ENCODE measurements at places on chromosomes 16 and 17.

DNA sequence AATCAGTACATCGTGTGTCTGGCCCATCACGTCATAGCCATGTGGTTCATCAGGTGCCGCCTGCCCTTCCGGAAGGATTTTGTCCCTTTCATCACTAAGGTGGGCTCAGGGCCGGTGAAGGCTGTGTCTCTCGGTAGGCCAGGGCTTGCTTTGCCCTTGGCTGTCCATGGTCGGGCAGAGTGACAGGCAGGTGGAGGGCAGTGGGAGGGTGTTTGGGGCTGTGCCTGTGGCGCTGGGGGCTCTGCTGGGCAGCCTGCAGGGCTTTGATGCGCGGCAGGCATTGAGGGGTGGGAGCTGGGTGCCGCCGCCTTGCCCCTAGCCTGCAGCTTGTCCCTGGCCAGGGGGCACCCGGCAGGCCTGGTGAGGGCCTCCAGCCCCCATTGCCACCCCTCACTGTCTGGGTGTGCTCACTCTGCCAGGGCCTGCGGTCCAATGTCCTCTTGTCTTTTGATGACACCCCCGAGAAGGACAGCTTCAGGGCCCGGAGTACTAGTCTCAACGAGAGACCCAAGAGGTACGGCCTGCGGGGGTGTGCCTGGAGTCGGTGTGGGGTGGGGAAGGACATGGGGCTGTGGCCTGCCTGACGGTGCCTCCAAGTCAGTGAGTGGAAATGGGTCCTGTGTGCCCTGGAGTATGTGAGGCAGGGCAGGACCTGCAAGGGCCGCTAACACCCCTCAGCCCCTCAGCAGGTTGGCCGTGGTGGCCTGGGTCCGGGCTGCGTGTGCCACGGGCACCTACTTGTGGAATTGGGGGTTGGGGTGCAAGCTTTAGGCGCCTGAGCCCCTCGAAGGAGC is 28.5 kb downstream of the TSC2 start:
- DNase-seq, result no peak

GRCh38 chr17:4539576-4540223 is 15.5 kb downstream of the MYBBP1A start:
- DNase-seq, result no peak

DNA sequence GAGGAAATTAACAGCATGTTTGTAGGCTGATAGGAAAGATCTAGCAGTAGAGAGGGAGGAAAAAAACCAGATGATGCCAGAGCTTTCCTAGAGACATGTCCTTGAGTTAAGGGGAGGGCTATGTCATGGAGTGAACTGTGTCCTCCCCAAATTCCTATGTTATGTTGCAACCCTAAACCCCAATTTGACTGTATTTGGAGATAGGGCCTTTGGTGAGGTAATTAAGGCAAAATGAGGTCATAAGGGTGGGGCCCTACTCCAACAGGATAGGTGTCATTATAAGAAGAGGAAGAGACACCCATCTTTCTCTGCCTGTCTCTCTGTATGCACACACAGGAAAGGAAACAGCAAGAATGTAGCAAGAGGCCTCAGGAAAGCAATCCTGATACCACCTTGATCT is 195.3 kb upstream of the AXIN2 start:
- DNase-seq, result no peak

- no peak for DNase-seq
These were observed 2.3 kb downstream of the GALK1 start for GRCh38 chr17:75762513-75763268.

- no peak for DNase-seq
These were observed 441.1 kb upstream of the MON1B start for GRCh38 chr16:76749780-76750375.

- DNase-seq, result no peak
These were observed 2.5 kb downstream of the SEZ6 start for GRCh38 chr17:29003289-29003688.

DNA sequence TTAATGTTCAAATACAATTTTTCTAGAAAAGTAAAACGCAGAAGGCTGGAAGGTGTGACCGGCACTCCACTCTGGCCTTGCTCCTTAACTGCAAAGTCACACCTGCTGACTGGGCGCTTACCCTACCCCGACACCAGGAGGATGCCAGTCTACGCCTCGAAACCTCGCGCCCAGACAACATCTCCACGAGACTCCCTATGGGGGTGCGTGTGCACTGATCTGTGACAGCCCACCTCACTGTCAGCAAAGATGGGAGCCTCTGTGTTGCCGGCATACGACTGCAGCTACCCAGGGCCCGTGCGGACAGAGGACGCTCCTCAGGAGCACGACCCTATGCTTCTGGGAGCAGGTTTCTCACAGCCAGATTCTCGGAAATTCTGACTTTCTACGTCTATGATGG is 26.1 kb downstream of the MAP1LC3B start:
- no peak for DNase-seq

- no peak for DNase-seq
These were observed 5.2 kb upstream of the MRPL38 start for GRCh38 chr17:75909812-75910274.

GRCh38 chr17:43341715-43342588 is 56.8 kb upstream of the ARL4D start:
- no peak for DNase-seq

GRCh38 chr16:1180549-1181403 is 27.9 kb downstream of the CACNA1H start:
- DNase-seq, result no peak

GRCh38 chr16:65119435-65119834 is 2.4 kb downstream of the CDH11 start:
- DNase-seq, result no peak

DNA sequence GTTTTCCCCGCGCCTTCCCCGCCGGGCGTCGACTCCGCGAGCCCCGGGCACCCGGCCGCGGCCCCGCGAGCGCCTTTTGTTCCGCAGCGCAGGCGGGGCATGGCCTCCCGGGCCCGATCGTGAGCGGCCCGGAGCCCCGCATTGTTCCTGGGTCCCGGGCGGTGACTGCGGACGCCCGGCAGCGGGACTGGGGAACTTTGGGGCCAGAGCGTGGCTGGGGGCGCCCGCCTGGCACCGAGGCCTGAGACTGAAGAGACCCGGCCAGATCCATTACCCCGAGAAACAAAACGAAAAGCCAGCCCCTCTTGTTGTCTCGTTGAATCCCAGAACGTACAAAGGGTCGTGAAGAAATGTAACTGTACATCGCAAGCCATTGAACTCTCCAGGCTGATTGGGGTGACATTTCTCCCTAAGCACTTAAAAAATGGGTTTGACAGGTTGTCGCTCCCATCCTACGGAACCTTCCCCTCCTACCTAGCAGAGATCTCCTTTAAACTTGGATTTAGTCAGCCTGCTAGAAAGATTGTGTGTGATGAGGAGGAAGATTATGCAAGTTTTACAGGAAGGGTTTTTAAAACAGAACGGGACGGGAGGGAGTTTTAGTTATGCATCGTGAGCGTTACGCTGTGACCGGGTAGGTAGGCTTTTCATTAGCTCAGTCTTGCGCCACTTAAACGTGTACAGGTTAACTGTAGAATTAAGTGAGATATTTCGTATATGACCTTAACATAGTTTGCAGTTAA is 825 bp downstream of the METTL9 start:
- peak; percentile 13 for DNase-seq

DNA sequence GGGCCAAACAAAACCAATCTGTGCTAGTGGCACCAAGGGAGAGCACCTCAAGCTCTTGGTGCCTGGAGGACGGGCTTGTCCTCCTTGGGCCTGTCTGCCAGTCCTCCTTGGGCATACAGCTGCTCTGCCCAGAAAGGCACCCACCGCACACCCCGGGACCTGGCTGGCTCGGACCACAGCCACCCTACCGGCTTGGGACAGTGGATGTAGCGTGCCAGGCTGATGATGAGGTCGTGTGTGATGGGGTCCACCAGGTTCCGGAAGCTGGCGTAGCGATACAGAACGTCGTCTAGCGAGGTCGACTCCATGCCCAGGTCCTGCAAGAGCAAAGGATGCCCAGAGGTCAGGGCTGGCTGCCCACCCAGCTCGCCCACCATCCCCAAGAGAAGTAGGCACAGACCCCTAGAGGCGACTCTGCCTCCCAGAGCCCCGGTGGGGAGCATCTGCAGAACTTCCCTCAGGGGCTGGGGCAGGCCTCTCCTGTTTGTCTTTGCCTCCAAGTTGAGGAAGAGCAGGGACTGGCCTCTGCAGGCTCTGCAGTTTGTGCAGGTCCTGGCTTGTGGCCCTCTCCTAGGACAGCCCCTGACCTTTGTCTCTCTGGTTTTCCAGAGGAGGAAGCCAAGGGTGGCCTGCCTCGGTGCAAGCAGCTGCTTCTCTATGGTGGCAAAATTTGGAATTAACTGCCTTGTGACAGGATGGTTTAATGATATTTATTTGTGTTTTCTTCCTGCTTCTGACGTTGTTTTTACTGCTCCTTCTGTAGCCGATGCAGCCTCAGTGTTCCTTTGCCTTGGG is 29.7 kb downstream of the LRRC75A start:
- no peak for DNase-seq

- peak; percentile 26 for DNase-seq
These were observed 744 bp downstream of the CMIP start for GRCh38 chr16:81445143-81445961.

DNA sequence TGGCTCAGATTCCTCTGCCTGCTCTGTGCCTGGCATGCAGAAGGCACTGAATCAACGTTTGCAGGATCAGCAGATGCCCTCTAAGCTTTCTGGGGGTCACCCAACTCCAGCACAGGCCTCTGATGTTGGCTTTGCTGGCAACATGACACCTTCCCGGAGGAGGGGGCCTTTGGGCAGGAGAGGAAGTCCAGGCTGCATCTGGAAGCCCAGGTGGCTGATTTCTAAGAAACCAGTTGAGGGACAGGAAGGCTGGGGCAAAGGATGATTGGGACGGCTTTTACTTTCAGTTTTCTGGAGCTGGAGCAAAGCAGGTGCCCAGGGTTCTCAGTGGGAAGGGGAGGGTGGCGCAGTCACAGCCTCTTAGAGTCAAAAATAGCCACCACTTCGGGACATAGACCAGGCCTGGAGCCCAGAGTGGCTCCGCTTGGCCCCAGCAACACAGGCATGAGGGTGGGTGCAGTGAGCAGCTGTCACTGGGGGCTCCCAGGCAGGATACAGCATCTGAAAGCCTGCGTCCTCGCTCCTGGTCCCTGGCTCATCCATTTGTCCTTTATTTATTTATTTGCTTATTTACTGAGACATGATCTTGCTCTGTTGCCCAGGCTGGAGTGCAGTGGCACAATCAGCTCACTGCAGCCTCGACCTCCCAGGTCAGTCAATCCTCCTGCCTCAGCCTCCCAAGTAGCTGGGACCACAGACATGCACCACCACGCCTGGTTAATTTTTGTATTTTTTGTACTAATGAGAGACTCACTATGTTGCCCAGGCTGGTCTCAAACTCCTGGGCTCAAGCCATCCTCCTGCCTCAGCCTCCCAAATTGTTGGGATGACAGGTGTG is 15.1 kb downstream of the SOCS1 start:
- DNase-seq, result no peak

DNA sequence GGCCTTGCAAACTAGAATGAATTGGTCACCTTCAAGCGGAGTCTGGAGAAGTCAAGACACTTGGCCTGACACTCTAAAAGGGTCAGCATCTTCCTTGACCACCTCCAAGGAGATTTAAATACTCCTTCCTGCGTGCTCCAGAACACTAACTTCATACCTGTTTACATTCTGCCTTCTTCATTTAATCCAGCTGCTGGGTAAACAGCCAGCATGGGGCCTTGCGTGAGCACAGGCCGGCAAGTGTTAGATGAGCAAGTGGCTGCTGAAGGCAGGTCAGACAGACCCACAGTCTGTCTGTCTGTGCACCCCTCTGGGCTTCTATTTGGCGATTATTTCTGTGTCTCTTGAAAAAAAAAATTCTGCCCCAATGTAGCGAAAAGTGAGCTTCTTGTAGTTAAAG is 153.8 kb downstream of the MSI2 start:
- DNase-seq, result no peak

GRCh38 chr17:59641799-59642484 is 22.2 kb downstream of the CLTC start:
- no peak for DNase-seq

DNA sequence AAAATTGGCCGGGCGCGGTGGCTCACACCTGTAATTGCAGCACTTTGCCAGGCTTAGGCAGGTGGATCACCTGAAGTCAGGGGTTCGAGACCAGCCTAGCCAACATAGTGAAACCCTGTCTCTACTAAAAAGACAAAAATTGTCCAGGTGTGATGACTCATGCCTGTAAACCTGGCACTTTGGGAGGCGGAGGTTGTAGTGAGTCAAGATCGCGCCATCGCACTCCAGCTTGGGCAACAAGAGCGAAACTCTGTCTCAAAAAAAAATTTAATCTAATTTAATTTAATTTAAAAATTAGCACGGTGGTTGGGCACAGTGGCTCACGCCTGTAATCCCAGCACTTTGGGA is 1.6 kb upstream of the HBQ1 start:
- no peak for DNase-seq

DNA sequence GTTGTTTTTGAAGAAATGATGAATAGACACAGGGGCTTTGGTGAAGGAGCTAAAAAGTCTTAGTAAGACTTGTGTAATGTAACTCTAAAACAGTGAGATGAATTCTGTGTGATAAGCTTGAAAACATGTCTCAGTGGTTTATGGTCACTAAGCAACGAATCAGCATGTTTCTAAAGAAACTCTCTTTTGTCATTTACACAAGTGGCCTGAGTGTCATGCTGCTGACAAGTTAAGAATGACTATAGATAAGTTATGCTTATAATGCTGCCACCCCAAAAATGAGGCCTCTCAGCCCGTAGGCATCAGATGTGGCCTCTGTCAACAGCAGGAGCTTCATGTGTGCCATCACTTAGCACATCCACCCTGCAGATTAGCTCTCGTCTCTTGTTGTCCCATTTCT is 8.7 kb downstream of the COX10 start:
- no peak for DNase-seq

- peak; percentile 63 for DNase-seq
These were observed at the start of gene FCSK for GRCh38 chr16:70454222-70455034. TSS of gene FCSK (plus strand) at chr16:70454595. CDS start at chr16:70463191, 8,596 bp downstream.

DNA sequence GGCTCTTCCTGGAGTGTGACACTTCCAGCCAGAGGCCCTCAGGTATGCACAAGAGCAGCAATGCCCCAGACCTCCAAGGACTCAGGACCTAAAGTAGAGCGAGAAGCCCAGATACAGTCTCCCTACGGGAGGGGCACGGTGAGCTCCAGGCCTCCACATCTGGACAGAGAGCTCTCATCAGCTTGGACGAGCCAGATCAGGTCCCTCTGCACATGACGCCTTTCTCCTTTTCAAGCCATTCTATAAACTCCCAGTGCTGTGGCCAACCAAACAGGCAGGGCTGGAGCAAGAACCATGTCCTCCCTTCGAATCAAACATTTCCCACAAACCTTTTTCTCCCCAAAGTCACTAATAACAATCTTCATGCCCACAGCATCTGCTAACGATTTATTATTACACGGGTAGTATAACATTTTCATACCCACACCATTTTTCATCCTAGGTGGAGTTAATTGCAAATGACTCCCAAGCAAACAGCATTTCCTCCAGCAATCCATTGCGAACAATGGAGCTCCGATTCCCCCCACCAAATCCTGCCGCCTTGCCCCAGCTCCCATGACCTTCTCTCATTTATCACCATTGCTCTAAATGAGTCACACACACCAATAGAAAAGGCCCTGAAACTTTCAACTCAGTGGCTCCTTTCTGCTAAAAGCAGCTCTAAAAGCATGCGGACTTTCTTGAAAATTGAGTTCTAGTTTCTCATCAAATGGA is 24.2 kb upstream of the NLRP1 start:
- no peak for DNase-seq

- peak; percentile 77 for DNase-seq
These were observed at the start of gene UNKL for GRCh38 chr16:1414532-1415260. TSS of gene UNKL (minus strand) at chr16:1414704. CDS start at chr16:1414691, 13 bp downstream.

Data from activated effector memory CD4-positive, alpha-beta T cell treated with Interleukin-2 at 50 U/mL for 16 hours (primary cell).